IMR-90 (cell line): ENCODE measurements at places on chromosomes 3 and 15. TPM values are rescaled to one million over a fixed set of nuclear protein-coding genes. Genes with fewer than 3 reads are reported as not detected.

SCAANT1 gene
- not detected in 2 replicates for total RNA-seq

LMOD3 gene
- total RNA-seq: not detected in 2 replicates

DNA sequence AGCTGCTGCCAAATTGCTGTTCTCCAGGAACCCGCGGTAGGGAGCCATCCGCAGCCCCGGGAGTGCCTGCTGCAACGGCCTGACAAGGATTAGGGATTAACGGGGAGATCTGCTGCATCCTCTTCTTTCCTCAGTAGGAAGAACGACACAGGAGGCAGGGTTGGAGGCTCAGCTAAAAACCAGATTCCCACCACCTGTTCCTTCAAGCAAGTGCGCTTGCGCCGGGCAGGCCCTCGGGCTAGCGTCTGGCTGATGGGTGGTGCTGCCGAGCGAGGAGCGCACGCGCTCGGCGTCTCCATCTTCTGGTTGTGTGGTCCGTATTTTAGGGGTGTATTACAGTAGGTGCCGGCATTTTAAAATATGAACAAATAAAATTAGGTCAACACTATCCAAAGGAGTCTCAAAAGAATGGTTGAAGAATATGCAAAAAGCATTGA is 25.4 kb upstream of the SLC25A26 start:
- peak overlapping the region; percentile 38; the same call in 1 of the 2 replicates for H3K4me3 ChIP-seq
- H3K27ac ChIP-seq: no peak overlapping the region
- H3K36me3 ChIP-seq: no peaks in the 10 kb centered on the region

DNA sequence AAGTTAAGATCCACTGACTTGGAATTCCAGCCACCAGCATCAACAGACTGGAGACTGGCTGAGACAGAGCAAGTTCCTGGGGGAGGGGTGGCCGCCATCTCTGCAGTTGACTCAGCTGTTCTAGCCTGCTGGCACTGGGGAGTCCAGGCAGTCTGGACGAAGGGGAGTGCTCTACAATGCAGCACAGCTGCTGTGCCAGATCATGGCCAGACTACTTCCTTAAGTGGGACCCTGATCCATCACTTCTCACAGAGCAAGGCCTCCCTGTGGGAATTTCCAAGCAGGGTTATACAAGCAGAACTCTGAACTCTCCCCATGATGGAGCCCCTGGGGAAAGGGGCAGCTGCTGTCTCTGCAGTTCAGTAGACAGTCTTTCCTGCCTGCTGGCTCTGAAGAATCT is 35.2 kb downstream of the PYGO1 start:
- peaks cover 6% of the 10 kb centered on the region; the same call in 1 of the 2 replicates for H3K4me1 ChIP-seq
- H3K27ac ChIP-seq: peak overlapping the region; percentile 6; the same call in 1 of the 2 replicates
- no peak overlapping the region for H3K4me3 ChIP-seq
- no peaks in the 10 kb centered on the region for H3K27me3 ChIP-seq

- no peak overlapping the region for H3K4me3 ChIP-seq
- no peaks in the 10 kb centered on the region for H3K27me3 ChIP-seq
- peaks cover 2% of the 10 kb centered on the region; the same call in 1 of the 2 replicates for H3K36me3 ChIP-seq
- no peak for DNase-seq
- no peak overlapping the region for H3K27ac ChIP-seq
Measured at GRCh38 chr3:33077976-33078375, 19.0 kb downstream of the GLB1 start.

GRCh38 chr3:194329583-194329965 is 21.6 kb downstream of the CPN2 start:
- no peaks in the 10 kb centered on the region for H3K36me3 ChIP-seq
- H3K4me1 ChIP-seq: peaks cover 10% of the 10 kb centered on the region
- no peaks in the 10 kb centered on the region for H3K27me3 ChIP-seq
- no peak overlapping the region for H3K4me3 ChIP-seq

MESP2 gene
- 0.18 and 0.28 TPM in 2 replicates for total RNA-seq

- no peak overlapping the region for H3K4me3 ChIP-seq
- DNase-seq: no peak
- H3K27me3 ChIP-seq: peaks cover 32% of the 10 kb centered on the region
- H3K36me3 ChIP-seq: no peaks in the 10 kb centered on the region
- H3K27ac ChIP-seq: no peak overlapping the region
Measured at GRCh38 chr15:45095661-45096060, 18.3 kb downstream of the DUOX2 start.

- H3K27ac ChIP-seq: no peak overlapping the region
- no peaks in the 10 kb centered on the region for H3K27me3 ChIP-seq
- no peaks in the 10 kb centered on the region for H3K4me1 ChIP-seq
Measured at GRCh38 chr3:34207806-34208205, 409.4 kb downstream of the PDCD6IP start.

DNA sequence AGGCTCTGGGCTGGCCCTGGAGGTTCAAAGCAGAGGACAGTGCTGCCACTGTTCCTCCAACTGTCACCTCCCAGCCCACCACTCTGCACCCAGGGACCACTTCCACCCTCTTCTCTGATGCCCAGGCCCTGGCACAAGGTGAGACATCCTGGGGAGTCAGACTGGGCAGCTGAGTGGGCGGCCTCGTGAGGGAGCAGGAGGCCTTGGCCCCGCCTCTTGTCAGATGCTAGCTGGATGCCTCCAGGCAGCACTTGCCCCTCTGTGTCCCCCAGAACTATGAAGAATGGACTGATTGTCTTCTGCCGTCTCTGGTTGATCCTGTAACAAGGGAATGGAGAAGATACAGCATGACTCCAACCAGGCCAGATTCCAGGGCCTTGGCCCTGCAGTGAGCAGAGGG is 191.0 kb upstream of the LINGO1 start:
- no peak for DNase-seq
- peaks cover 70% of the 10 kb centered on the region for H3K27me3 ChIP-seq
- H3K4me1 ChIP-seq: no peaks in the 10 kb centered on the region
- no peak overlapping the region for H3K4me3 ChIP-seq
- H3K27ac ChIP-seq: no peak overlapping the region
- H3K36me3 ChIP-seq: no peaks in the 10 kb centered on the region

ZCWPW2 gene
- 0.18 and 0.56 TPM in 2 replicates for total RNA-seq

- no peak overlapping the region for H3K27ac ChIP-seq
- peaks cover 2% of the 10 kb centered on the region; the same call in 1 of the 2 replicates for H3K4me1 ChIP-seq
- peaks cover 37% of the 10 kb centered on the region for H3K36me3 ChIP-seq
- DNase-seq: peak; percentile 37
Measured at GRCh38 chr3:100289339-100289738, 28.5 kb downstream of the TBC1D23 start.

DNA sequence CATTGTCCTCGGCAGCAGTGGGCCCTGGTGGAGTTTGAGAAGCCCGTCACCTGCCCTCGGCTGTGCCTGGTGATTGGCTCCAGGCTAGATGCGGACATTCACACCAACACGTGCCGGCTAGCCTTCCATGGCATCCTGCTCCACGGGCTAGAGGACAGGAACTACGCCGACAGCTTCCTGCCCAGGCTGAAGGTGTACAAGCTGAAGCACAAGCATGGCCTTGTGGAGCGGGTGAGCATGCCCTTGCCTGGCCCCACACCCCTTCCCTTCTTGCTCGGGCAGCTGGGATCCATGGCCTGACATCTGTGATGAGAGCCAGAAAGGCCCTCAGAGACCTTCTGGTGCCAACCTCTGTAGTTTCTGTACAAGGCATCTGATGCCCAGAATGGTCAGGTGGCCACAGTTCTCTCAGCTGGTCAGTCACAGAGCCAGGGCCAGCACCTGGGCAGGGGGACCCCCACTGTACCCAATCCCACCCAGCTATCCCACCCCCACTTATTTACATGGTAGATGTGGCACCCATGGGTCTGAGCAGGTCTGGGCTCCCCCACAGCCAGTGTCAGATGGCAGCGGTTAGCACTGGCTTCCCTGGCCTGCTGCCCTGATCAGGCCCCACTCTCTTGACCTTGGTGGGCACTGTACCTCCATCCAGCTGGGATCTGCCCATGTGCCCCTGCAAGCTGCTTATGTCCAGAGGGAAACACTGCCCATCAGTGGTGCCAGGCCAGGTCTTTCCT is 124.9 kb downstream of the DNAJB8 start:
- H3K4me3 ChIP-seq: no peak overlapping the region
- H3K4me1 ChIP-seq: peaks cover 8% of the 10 kb centered on the region
- DNase-seq: no peak
- H3K27me3 ChIP-seq: no peaks in the 10 kb centered on the region; the same call in 1 of the 2 replicates
- H3K36me3 ChIP-seq: peaks cover 5% of the 10 kb centered on the region

B3GNT5 gene
- 3.4 and 4.4 TPM in 2 replicates for total RNA-seq

DNA sequence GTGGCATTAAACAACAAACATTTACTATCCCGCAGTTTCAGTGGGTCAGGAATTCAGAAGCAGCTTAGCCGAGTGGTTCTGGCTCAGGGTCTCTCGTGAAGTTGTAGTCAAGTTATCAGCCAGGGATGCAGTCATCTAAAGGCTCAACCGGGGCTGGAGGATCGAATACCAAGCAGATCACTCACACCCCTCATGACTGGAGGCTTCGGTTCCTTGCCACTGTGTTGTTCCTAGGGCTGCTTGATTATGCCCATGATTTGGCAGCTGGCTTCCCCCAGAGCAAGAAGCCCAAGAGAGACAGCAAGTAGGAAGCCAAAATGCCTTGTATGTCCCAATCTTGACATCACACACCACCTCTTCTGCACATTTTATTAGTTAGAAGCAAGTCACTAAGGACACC is 33.9 kb upstream of the CDCP1 start:
- peak; percentile 80 for DNase-seq
- no peak overlapping the region for H3K4me3 ChIP-seq
- no peaks in the 10 kb centered on the region for H3K27me3 ChIP-seq
- H3K36me3 ChIP-seq: no peaks in the 10 kb centered on the region

GRCh38 chr3:77141423-77141822 is 101.5 kb downstream of the ROBO2 start:
- H3K27ac ChIP-seq: no peak overlapping the region
- no peak for DNase-seq
- H3K36me3 ChIP-seq: no peaks in the 10 kb centered on the region
- no peaks in the 10 kb centered on the region for H3K27me3 ChIP-seq
- no peak overlapping the region for H3K4me3 ChIP-seq
- H3K4me1 ChIP-seq: no peaks in the 10 kb centered on the region

DNA sequence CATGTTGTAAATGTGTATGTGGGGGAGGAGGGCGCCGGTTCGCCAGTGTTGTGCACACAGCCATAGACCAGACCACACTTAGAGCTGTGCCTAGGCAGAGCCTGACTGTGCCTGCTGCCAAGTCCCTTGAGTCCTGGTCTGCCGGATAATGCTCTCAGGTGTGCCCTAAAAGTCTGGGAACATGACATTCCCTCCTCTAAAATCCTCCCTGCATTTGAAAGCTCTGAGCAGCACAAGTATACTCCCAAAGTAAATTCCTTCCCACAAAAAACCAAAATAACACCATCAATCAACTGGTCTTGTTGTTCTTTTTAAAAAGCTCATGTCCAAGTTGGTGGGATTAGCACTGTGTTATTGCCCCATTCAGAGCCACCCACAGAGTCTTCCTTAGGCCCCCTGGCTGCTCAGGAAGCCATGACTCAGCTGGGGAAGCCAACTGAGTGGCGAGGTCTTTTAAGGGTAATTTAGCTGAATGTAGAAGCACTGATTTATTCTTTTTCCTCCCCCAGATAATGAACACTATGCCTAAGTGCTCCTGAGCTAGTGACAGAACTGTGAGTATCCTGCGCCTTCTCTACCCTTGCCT is 147.8 kb upstream of the MCTP2 start:
- peak; percentile 38 for DNase-seq
- no peak overlapping the region for H3K4me3 ChIP-seq
- H3K36me3 ChIP-seq: no peaks in the 10 kb centered on the region
- no peaks in the 10 kb centered on the region for H3K27me3 ChIP-seq

- no peak overlapping the region for H3K4me3 ChIP-seq
- no peaks in the 10 kb centered on the region for H3K27me3 ChIP-seq
- peak; percentile 79 for DNase-seq
- H3K4me1 ChIP-seq: peaks cover 5% of the 10 kb centered on the region; the same call in 1 of the 2 replicates
Measured at GRCh38 chr3:104879919-104880318, 486.8 kb upstream of the ALCAM start.

- H3K27me3 ChIP-seq: no peaks in the 10 kb centered on the region
- peak overlapping the region; percentile 8; the same call in 1 of the 2 replicates for H3K27ac ChIP-seq
- peaks cover 8% of the 10 kb centered on the region for H3K4me1 ChIP-seq
- no peaks in the 10 kb centered on the region; the same call in 1 of the 2 replicates for H3K36me3 ChIP-seq
- peak overlapping the region; percentile 91 for H3K4me3 ChIP-seq
- DNase-seq: no peak
Measured at GRCh38 chr15:90201944-90202375, 830 bp downstream of the SEMA4B start.

HES1 gene
- total RNA-seq: 3.6 and 8.3 TPM in 2 replicates

DNA sequence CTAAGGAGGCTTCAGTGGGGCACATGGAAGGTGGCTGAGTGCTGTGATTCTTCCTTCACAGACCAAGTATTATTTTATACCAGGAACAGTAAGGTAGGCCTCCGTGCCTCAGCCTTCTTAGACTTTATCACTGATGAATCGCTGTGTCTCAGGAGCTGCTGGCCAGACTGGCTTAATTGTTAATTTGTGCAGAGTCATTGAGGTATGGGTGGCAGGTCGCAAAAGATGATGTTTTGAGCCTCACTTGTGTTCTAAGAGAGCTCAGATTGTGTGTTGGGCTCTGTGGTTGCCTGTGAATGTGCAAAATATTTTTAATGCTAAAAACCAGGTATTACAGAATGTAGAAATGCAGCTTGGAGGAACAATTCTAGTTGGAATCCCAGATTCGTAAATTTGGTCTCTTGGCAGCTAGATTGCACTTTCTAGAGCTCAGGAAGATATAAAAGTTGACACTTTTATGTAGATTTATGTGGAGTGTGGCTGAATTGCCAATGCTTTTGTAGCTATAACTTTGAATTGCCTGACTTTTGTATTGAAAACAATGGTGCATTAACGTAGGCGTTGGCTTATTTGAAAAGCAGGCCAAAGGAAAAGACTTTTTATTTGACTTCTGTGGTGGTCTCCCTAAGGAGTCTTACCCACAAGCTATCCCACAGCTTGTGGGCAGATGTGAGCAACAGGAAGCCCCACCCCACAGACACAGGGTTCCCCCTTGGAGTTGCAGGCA is 53.4 kb downstream of the LARS2 start:
- no peaks in the 10 kb centered on the region for H3K27me3 ChIP-seq
- no peak for DNase-seq
- no peak overlapping the region for H3K27ac ChIP-seq

GRCh38 chr15:41512940-41513505 is 604 bp downstream of the LTK start:
- peaks cover 14% of the 10 kb centered on the region for H3K36me3 ChIP-seq
- peaks cover 8% of the 10 kb centered on the region; the same call in 1 of the 2 replicates for H3K4me1 ChIP-seq
- peak overlapping the region; percentile 1; the same call in 1 of the 2 replicates for H3K4me3 ChIP-seq
- DNase-seq: no peak
- peaks cover 38% of the 10 kb centered on the region for H3K27me3 ChIP-seq

TTC21A gene
- total RNA-seq: 0.56 and 0.90 TPM in 2 replicates

CCR8 gene
- not detected in 2 replicates for total RNA-seq

TMOD3 gene
- 22.0 and 51.1 TPM in 2 replicates for total RNA-seq

GRCh38 chr3:12963231-12963896 is 109.9 kb downstream of the IQSEC1 start:
- DNase-seq: no peak
- H3K27ac ChIP-seq: no peak overlapping the region
- no peak overlapping the region for H3K4me3 ChIP-seq
- H3K36me3 ChIP-seq: no peaks in the 10 kb centered on the region; the same call in 1 of the 2 replicates
- no peaks in the 10 kb centered on the region for H3K27me3 ChIP-seq

DNA sequence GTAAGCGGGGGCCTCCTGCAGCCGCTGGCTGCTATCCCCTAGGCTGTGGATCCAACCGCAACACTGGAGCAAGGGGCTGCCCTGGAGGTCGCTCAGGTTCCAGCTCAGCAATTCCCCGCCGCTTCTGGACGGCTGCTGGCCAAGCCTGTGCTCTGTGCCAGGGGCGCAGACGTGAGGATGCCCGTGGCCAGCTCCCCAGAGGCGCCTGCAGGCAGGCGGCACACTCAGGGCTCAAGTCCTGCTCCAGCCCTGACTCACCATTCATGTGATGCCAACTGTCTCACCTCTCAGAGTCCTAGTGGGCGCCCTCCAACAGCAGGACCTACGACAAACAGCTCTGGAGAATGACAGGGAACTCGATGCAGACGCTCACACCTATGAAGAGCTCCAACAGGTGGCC is 31.6 kb downstream of the KLHL25 start:
- DNase-seq: no peak
- no peak overlapping the region for H3K27ac ChIP-seq
- H3K27me3 ChIP-seq: no peaks in the 10 kb centered on the region
- H3K36me3 ChIP-seq: peaks cover 5% of the 10 kb centered on the region; the same call in 1 of the 2 replicates
